ENCODE measurements at places on chromosomes 2 and 18. TPM values are rescaled to one million over a fixed set of nuclear protein-coding genes. Genes with fewer than 3 reads are reported as not detected.

The AOX1 gene
- 0.88 TPM for total RNA-seq

The ATOH8 gene
- 1.0 TPM for total RNA-seq

The GCG gene
- not detected for total RNA-seq

The EFHD1 gene
- 6.5 TPM for total RNA-seq

The CDH20 gene
- total RNA-seq, result not detected

The CMPK2 gene
- total RNA-seq, result 9.8 TPM

The ACTG2 gene
- total RNA-seq, result 0.27 TPM

The GDF7 gene
- total RNA-seq, result 0.04 TPM

The GKN2 gene
- not detected for total RNA-seq

The RPRM gene
- 2.1 TPM for total RNA-seq

The TMEM178A gene
- total RNA-seq, result 2.8 TPM

The ALLC gene
- not detected for total RNA-seq

The RGPD4 gene
- total RNA-seq, result not detected

The AFF3 gene
- total RNA-seq, result 16.0 TPM

The IGFBP5 gene
- 51.7 TPM for total RNA-seq

The DSG3 gene
- 0.67 TPM for total RNA-seq

The TMEM169 gene
- total RNA-seq, result 3.8 TPM

The ONECUT2 gene
- total RNA-seq, result 0.46 TPM

The IL36A gene
- total RNA-seq, result not detected

The RASGRP3 gene
- 17.6 TPM for total RNA-seq

The CD28 gene
- total RNA-seq, result not detected

The TCF7L1 gene
- 4.3 TPM for total RNA-seq

The HNMT gene
- 9.9 TPM for total RNA-seq

The TUBB8B gene
- total RNA-seq, result not detected

The GPC1 gene
- total RNA-seq, result 81.7 TPM

The CCDC68 gene
- total RNA-seq, result 2.7 TPM

The CDK5R2 gene
- 0.21 TPM for total RNA-seq

The STPG4 gene
- total RNA-seq, result not detected

The ABCB6 gene
- total RNA-seq, result 5.8 TPM

The SERPINB3 gene
- total RNA-seq, result not detected

The LYG1 gene
- 1.0 TPM for total RNA-seq

The C1QL2 gene
- total RNA-seq, result not detected

The PREB gene
- 71.1 TPM for total RNA-seq

The TMEM247 gene
- total RNA-seq, result not detected

The TTN gene
- total RNA-seq, result under 0.01 TPM

The KLF7 gene
- total RNA-seq, result 58.7 TPM

The COL4A4 gene
- total RNA-seq, result 3.4 TPM

The ITSN2 gene
- 39.1 TPM for total RNA-seq

The VWC2L gene
- not detected for total RNA-seq

The NYAP2 gene
- not detected for total RNA-seq

The SLC9A4 gene
- total RNA-seq, result 3.2 TPM

The LIPG gene
- total RNA-seq, result 196 TPM

The PFN4 gene
- 1.9 TPM for total RNA-seq

The HK2 gene
- 20.7 TPM for total RNA-seq

The RMND5A gene
- 26.6 TPM for total RNA-seq

The AGXT gene
- 0.25 TPM for total RNA-seq

The VWA3B gene
- total RNA-seq, result not detected

The GCC2 gene
- 24.7 TPM for total RNA-seq

The GULP1 gene
- 99.3 TPM for total RNA-seq

The FAM117B gene
- total RNA-seq, result 6.7 TPM

The ANKRD30B gene
- 0.08 TPM for total RNA-seq

The CDH7 gene
- total RNA-seq, result not detected

The RAB6C gene
- total RNA-seq, result 0.34 TPM

The NXPH2 gene
- not detected for total RNA-seq

The PKDCC gene
- 8.5 TPM for total RNA-seq

The NOSTRIN gene
- total RNA-seq, result 0.89 TPM

The RPL37A gene
- 2,634 TPM for total RNA-seq
